ENCODE measurements at places on chromosomes 6 and 20. TPM values are rescaled to one million over a fixed set of nuclear protein-coding genes. Genes with fewer than 3 reads are reported as not detected.

PDRG1 gene
- polyA plus RNA-seq, result 19.8 TPM

TFEB gene
- polyA plus RNA-seq, result 11.5 TPM

OR12D2 gene
- polyA plus RNA-seq, result not detected

BANF2 gene
- 0.31 TPM for polyA plus RNA-seq

KHDC1L gene
- not detected for polyA plus RNA-seq

OR12D3 gene
- not detected for polyA plus RNA-seq

CCDC170 gene
- 3.9 TPM for polyA plus RNA-seq
